ENCODE measurements at places on chromosomes 16 and 17.

GRCh38 chr17:64282753-64283080 lies 19.7 kb upstream of the TEX2 start:
- DNase-seq, result no peak

DNA sequence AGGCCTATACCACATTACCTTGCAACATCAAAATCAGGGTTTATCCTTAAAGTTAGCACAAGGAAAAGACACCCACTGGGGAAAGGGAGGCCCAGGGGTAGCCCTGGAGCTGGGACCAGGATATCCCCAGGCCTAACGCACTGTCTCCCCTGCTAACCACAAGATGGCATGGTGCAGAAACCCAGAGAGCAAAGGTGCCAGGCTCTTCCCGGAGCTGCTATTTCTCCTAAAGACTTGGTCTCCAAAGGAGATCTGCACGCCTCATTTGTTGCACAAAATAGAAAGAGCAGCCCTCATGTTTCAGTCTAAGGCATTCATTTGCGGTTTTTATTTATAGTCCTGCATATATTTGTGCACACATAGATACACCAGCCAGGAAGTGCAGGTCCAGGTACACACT lies 408.6 kb downstream of the SOX9 start:
- no peak for DNase-seq

- no peak for DNase-seq
Measured at GRCh38 chr17:60743282-60743681, 65.6 kb downstream of the BCAS3 start.

DNA sequence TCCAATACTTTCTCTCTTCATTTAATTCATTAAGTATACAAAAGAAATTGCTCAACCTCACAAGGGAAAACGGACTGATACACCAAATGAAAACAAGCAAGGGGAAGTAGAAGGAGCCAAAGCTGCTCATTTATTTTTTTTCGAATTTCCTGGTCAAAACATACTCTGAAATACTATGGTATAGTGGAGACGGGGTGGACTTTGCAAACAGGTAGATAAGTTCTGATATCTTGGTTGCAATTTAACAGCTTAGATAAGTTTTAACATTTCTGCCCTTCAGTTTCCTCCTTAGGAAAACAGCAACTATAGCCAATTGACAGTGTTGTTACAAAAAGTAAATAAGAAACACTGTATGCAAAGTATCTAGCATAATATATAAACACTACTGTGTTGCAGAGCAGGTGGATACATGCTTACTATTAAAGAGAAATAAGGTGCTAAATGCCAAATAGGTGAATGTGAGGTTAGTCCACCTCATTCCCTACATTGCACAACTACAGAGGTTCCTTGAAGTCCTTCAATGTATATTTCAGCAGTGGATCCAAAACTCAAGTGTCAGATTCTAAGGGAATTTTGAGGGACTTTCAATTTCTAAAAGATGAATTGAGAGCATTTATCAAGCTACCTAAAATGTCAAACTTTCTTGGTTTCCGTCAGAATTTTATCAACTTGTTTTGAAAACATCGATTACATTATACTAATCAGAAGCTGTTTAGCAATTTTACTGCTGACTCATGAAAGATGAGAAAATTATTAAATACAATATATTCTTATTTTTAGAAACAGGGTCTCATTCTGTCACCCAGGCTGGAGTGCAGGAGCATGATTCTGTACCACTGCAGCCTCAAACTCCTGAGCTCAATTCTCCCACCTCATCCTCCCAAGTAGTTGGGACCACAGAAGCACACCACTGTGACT lies 11.0 kb downstream of the CCDC47 start:
- DNase-seq, result no peak

DNA sequence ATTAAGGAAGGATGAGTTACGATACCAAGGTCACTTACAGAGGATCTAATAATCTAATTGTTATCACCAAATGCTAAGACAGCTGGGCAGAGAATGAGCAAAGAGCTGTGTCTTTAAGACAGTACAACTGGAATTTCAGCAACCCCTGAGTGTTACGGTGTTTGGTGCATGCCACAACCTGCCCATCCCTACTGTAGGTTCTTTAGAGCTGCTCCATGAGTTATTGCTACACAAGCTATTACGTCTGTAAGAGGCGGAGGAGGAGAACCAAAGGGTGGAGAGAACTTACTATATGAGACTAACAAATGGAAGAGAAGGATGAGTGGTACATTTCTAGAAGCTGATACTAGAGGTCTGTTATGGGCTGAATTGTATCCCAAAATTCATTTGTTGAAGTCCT lies 14.2 kb upstream of the C17orf78 start:
- no peak for DNase-seq

DNA sequence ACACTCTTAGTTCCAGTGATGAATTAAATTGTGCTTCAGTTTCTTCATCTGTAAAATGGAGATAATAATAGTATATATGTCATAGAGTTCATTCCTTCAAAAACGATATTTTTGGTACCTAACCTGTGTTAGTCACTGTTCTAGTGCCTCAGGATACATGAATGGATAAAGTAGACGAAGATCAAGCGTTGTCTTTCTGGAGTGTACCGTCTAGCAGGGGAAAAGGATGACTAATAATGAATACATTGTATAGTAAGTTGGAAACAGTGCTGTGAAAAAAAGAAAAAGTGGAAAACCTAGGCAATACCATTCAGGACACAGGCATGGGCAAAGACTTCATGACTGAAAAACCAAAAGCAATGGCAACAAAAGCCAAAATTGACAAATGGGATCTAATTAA lies 8.6 kb downstream of the KRT10 start:
- DNase-seq, result no peak

- peak; percentile 43 for DNase-seq
Measured at GRCh38 chr17:51764387-51764971, 394.0 kb downstream of the CA10 start.

DNA sequence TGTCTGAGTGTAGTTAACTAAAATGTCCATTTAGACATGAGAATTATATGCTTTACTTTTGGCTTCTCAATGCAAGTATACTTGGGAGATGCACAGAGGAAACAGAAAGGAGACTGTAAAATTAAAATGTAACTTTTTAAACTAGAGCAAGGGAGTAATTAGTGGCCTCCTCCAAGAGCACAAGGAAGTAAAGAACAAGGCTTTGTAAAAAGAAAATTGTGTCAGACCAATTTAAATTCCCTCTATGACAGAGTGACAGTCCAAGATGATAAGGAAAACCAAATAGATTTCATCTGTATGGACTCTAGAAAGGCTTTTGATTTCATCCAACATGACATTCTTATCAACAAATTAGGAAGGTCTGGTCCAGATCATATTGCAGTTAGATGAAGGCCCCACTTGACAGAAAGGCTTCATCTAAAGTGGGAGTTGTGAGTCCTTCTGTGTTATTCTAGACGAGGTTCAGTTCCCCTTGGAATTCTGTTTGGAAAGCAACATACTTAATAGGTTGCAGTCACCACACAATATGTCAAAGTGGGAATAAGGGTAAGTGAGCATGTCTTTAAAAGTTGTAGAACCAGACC lies 6.5 kb upstream of the CAPNS2 start:
- DNase-seq, result no peak

- DNase-seq, result peak; percentile 60
Measured at GRCh38 chr17:410543-411401, 58.2 kb upstream of the RPH3AL start.

GRCh38 chr17:9784544-9784943 lies 6.8 kb downstream of the DHRS7C start:
- DNase-seq, result no peak

- no peak for DNase-seq
Measured at GRCh38 chr16:704552-705380, 835 bp downstream of the FBXL16 start.

- DNase-seq, result no peak
Measured at GRCh38 chr16:25855063-25855462, 163.3 kb downstream of the HS3ST4 start.

- no peak for DNase-seq
Measured at GRCh38 chr16:85829751-85830445, 30.4 kb downstream of the COX4I1 start.

- no peak for DNase-seq
Measured at GRCh38 chr17:72244494-72244893, 123.7 kb downstream of the SOX9 start.

GRCh38 chr16:35570946-35571345 lies 2111.5 kb downstream of the TP53TG3F start:
- DNase-seq, result no peak

- no peak for DNase-seq
Measured at GRCh38 chr16:50059111-50059510, 6.7 kb upstream of the HEATR3 start.

- DNase-seq, result no peak
Measured at GRCh38 chr17:27754549-27754948, 45.8 kb downstream of the NOS2 start.

All from stimulated activated CD4-positive, alpha-beta T cell treated with anti-CD3 and anti-CD28 coated beads, Interleukin-4, amount 100 ng/mL, for 24 hours (primary cell).